Left renal cortex interstitium (tissue), 4 donors: ENCODE measurements at places on chromosomes 11 and 22.
A peak's percentile ranks its signal among the peaks of the same experiment; 100 is the strongest.

- no peak for DNase-seq
These were observed 14.7 kb downstream of the EPS8L2 start for GRCh38 chr11:720642-721246.

DNA sequence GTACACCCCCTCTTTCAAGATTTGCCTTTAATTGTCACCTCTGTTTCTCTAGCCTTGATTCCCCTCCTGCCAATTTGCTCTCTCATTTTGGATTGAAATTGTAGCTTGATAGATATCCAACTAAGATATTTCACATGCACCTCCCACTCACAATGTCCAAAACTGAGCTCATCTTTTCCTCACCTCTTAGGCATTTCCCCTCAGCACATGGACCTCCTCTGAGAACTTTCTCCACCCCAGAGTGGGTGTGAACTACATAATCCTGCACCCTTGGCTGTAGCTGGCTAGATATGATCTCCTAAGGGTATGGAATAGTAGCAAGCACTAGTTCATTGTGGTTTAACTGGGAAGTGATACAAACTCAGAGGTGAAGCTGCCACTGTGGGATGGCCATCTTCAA is 91.5 kb upstream of the SESN3 start:
- no peak for DNase-seq

DNA sequence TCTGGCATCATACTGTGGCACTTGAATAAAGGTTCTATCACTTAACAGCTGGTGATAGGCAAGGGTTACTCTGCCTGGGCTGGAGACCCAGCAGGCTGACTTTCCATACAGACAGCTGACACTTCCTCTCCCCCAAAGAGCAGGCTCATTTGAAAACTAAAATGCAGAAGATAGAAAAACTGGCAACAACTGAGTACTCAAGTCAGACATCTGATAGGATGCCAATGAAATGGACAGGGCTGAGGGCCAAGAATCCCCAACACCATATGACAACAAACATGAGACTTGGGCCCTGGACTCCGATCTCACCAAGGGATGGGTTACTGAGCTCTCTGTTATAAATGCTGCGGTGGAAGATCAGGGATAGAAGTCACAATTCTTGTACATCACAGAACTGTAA is 237.2 kb downstream of the LRRC4C start:
- DNase-seq = no peak

DNA sequence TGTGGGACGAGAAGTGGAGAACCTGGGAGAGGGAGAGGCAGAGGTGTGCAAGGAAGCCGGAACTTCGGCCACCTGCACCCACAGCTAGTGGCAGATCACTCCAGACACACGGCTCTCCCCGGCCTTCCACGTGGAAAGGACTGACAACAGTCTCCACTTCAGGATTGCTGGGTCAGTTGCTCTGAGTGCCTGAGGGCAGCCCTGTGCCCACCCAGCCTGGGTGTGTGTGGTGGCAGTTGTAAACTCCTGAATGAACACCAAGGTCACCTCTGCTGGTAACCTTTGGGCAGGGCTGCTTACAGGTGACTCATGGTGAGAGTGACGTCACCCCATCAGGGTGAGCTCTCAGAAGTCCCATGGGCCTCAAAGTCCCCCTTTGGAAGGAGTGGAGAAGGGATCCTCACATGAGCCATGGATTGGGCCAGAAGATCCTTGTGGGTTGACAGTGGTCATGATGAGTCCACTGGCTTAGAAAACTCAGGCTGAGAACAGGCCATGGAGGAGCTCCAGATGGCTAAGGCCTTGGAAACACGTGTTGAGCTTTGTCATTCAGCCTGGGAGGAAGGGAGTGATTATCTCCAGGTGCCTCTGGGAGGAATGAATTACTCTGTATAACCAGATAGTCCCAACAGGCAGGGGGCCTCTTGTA is 71.3 kb downstream of the BCR start:
- no peak for DNase-seq

GRCh38 chr22:47588578-47588960 is 826.1 kb downstream of the TBC1D22A start:
- DNase-seq = no peak

DNA sequence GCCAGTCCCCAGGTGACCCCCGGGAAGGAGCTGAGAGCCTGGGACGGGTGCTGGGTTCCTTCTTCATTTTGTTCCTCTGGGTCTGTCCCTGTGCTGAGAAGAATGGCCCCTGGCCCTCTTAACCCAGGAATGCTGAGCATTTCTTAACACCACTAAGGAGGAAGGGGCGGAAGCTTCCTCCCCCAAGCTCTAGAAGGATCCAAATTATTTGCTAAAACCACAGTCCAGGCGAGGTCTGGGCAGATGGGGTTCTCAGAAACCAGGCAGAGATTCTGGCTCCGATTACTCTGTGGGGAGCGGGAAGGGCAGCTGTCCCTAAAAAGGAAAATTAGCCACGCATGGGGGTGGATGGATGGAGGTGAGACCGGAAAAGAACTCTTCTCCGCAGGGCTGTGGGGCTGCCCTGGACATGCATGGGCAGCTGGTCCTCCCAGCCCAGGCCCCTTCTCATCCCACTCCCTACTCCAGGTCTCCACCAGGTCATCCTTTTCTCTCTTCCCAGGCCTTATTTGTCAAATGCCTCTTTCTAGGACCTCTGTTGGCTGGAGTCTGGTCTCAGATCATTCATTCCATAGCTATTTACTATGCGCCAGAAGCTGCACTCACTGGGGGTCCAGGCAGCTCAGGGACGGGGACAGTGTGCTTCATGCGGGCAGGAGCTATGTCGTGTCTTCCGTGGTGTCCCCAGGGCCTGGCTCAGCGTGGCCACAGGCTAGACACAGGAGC is 45.0 kb upstream of the MYH9 start:
- DNase-seq = no peak

GRCh38 chr11:105201166-105201565 is 61.6 kb upstream of the CARD18 start:
- DNase-seq = no peak

- no peak for DNase-seq
These were observed 225.6 kb downstream of the TMEM135 start for GRCh38 chr11:87263264-87263838.

- DNase-seq = no peak
These were observed 6.2 kb downstream of the SC5D start for GRCh38 chr11:121298774-121299173.

- no peak for DNase-seq
These were observed 30.6 kb downstream of the GDPD4 start for GRCh38 chr11:77270921-77271320.

DNA sequence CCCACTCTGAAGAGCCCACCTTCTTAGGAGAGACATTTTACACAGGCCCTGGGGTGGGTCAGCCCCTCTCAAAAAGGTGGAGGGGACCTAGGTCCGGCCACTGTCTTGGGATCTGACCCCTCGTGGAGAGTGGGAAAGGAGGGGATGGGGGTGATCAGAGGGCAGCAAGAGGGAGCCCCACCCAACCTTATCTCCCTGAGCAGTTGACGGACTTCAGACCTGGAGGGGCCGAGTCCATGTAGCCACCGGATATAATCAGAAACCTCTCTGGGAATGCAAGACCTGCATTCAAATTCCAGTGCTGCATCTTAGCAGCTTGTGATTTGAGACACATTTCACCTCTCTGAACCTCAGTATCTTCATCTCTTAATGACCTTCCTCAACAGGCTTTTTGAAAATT is 44.0 kb downstream of the TP53I11 start:
- DNase-seq = no peak

DNA sequence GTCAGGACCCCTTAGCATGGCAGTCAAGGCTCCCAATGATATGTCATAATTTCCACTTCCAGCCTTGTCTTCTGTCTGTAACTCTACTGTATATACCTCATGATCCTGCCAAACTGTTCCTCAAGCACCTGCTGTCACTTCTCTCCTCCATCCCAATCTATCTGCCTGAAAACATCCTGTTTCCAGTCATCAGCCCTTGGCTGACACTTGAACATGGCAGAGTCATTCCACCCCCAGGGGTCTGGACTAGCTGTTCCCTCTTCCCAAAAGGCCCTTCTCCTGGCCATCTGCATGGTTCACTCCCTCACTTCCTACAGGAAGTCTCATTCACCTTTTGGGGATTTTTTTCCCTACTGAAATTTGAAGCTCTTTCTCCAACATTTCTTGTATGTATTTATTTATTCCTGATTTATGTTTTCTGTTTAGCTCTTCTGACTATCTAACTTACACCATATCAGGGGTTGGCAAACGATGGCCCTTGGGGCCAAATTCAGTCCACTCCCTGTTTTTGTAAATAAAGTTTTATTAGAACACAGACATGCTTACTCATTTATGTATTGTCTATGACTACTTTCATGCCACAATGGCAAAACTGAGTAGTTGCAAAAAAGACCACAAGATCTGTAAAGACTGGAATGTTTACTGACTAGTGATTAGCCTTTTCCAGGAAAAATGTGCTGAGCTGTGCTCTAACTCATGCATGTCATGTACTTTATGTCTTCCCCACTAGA is 278.4 kb downstream of the KIRREL3 start:
- no peak for DNase-seq

DNA sequence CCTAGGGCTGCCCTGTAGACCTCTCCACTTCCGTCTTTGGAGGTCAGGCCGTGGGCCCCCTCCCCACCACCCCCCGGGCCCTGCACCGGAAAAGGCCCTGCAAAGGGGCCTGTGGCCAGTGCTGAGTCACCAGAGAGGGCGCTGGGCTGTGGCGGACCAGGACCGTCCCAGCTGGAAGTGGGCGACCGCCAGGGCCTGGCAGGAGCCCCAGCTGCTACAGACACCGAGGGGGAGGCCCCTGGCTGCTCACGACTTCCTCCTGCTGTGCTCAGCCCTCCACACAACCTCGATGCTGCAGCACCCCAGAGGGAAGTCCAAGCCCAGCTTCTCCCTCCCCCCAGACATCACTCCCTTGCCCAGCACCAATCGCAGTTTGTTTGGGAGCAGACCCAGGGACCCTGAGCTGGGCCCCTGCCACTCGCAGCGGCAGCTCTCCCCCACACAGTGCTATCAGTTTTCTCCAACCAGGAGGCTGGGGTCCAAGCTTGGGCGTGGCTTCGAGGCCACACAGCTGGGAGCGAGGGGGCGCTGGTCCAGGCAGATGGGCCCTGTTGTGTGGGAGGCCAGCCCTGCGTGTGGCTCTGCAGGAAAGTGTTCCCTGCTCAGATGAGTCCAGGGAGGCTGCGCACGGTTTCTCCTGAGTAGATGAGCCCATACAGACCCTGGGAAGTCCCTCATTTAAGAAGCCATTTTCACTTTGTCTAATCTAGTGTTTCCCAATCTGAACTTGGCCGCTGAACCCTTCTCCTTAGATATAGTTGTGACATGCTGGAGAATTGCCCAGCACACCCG is 5.6 kb upstream of the SH3BP1 start:
- DNase-seq = peak; percentile 82

DNA sequence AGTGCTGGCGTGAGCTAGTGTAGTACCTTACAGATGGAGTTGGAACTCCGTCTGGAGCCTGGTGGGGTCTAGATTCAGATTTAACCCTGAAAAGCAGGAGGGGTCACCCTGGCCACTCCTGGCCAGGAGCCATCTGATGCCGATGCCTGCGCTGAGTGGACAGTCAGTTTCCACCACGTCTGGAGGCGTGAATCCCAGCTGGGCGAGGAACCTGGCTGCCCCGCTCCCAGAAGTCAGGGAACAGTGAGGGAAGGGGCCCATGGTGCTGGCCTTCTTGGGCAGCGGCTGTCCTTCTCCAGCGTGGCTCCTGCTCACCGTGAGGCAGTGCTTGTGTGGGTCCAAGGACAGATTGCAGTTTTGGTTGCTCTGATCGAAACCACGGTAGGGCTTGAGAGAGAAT is 76.3 kb downstream of the PARVB start:
- DNase-seq = no peak

DNA sequence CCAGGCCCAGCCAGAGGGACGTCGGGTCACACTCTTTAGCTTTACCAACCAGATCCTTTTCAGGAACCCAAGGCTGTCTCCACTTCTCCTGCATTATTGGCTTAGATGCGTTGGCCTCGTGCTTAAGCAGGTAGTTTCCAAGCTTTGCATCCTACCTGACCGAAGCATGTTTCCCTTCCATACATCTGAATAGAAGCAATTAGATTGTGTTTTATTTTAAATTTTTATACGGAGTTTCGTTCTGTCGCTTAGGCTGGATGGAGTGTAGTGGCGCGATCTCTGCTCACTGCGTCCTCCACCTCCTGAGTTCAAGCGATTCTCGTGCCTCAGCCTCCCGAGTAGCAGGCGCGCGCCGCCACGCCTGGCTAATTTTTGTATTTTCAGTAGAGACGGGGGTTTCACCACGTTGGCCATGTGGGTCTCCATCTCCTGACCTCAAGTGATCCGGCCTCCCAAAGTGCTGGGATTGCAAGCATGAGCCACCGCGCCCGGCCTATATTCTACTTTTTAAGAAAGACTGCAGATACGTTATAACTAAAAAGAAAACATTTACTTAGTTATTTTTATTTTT is 677 bp downstream of the DYNC2H1 start:
- no peak for DNase-seq

DNA sequence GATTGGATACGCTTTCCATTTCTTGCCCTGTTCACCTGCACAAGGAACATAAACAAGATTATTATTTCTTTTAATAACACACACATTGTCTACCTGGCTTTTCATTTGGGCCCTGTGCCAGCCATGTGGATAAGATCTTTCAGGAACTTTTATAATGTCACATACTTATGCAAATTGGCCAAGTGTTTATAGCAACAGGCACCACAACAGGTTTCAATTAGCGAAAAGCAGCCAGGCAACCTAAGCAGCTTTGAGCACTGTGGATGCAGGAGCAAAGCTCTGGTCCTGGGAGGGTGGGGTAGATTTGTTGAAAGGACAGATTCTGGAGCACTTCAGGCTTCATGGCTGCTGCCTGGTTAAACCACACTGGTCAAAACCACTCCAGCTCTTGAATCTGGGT is 217.4 kb downstream of the BARX2 start:
- peak; percentile 56 for DNase-seq

DNA sequence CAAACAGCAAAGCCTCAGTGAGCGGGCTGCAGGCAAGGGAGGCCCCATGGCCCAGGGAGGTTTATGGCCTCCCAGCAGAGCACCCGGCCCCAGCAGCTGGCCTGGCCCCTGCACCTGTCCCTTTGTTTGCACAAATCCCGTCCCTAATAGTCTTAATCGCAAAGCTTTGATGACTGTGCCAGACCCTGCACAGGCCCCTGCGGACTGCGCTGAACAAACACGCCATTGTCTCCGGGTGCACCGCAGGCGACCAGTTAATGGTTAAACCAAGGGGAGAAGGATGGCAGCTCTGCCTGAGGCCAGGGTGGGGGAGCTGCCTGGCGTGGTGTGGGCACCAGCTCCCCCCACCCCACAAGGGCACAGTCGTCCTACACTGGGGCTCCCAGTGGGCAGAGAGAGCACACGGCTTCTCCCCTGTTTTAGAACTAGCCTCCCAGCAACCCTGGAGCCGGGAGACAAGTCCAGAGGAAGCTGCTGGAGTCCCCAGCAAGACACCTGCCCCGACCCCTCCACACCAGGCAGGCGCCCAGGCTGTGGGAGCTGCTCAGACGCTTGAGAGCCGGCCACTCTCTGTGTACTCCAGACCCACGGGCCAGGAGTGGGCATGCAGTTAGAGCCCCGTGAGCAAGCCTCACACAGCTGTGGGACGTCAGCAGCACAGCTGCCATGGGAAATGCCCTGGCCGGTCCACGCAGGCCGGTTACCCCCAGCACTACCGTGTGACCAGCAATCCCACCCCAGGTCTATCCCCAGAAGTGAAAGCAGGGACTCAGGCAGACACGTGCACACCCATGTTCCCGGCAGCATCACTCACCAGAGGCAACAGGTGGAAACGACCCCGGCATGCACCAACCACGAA is 39.7 kb upstream of the TH start:
- DNase-seq = no peak

GRCh38 chr11:83542861-83543260 is 256.7 kb upstream of the CCDC90B start:
- no peak for DNase-seq

GRCh38 chr11:72860592-72860991 is 46.4 kb downstream of the ATG16L2 start:
- no peak for DNase-seq
